ENCODE measurements at places on chromosomes 2 and 18. TPM values are rescaled to one million over a fixed set of nuclear protein-coding genes. Genes with fewer than 3 reads are reported as not detected.
A peak's percentile ranks its signal among the peaks of the same experiment; 100 is the strongest.

SRD5A2 gene
- total RNA-seq: not detected

DOCK10 gene
- 2.0 TPM for total RNA-seq

MSTN gene
- 0.12 TPM for total RNA-seq

PARD6G gene
- 2.8 TPM for total RNA-seq

RAB17 gene
- 1.0 TPM for total RNA-seq

RESP18 gene
- total RNA-seq: not detected

DNA sequence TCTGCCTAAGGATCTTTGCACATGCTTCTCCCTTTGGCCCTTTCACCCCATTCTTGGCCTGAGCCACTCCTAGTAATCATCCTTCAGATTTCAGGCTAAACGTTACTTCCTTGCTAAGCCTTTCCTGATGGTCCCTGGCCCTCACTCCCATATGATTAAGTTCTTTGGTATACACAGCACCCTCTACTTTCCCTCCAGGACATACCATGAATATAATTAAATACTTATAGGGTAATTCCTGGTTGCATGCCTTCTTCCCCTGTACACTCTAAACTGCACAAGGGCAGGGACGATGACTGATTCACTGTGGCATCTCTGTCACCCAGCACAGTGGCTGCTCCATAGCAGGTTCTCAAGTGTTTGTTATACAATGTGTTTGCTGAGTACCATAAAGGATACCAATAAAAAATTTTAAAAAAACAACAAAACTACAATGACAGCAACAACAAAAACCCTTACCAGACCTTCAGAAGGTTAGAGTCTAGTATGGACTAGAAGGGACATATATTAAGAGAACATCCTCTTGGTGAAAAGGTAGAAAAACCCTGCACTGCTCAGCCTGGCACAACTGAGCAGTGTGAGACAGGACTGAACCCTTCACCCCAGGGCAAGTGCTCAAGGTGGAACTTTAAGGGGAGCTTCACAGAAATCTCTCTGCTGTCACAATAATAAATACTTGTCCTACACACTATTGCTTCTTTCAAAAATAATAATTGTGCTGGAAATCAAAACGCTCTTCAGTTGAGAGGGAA lies 76.2 kb downstream of the AAK1 start:
- no peak overlapping the region for H3K27ac ChIP-seq
- H3K27me3 ChIP-seq: no peaks in the 10 kb centered on the region
- no peak overlapping the region for H3K4me3 ChIP-seq
- H3K36me3 ChIP-seq: no peaks in the 10 kb centered on the region
- DNase-seq: no peak

DNA sequence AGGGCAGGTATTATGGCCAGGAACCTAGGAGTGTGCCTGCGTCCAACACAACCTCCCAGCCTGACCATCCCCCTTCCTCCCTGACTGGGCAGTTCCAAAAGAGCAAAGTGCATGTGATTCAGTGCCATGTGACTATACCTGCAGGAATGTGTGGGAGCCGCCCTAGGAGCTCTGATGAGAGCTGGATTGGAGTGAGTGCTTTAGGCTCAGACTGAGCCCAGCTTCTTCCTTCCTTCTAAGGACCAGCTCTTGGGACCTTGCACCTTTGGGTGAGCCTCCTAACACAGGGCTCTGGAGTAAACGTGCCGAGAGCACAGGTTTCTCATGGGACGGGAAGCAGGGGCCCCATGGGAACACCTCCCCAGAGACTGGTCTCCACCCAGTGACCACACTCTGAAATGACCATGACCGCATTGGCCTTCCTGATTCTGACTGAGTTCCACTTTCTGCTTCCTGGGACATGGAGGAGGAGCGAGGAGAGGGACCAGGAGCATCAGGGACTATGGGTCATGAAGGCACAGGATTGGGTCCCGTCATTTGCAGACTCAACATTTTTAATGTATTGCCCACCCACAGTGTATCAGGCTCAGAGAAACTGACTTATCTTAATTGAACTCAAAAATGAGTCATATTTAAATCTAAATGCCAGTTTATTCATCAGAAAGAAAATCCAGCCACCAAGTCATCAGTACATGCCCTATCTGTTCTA lies 87.8 kb upstream of the BCL2L11 start:
- no peaks in the 10 kb centered on the region for H3K27me3 ChIP-seq
- H3K4me1 ChIP-seq: peaks cover 22% of the 10 kb centered on the region
- H3K36me3 ChIP-seq: no peaks in the 10 kb centered on the region
- peak; percentile 55 for DNase-seq
- no peak overlapping the region for H3K27ac ChIP-seq
- H3K4me3 ChIP-seq: no peak overlapping the region

GRCh38 chr2:11692966-11693521 lies 23.0 kb upstream of the NTSR2 start:
- H3K4me1 ChIP-seq: peaks cover 34% of the 10 kb centered on the region
- peak; percentile 78 for DNase-seq
- H3K4me3 ChIP-seq: no peak overlapping the region
- H3K27me3 ChIP-seq: no peaks in the 10 kb centered on the region
- no peaks in the 10 kb centered on the region for H3K36me3 ChIP-seq

- no peaks in the 10 kb centered on the region for H3K36me3 ChIP-seq
- no peaks in the 10 kb centered on the region for H3K4me1 ChIP-seq
- H3K27ac ChIP-seq: no peak overlapping the region
Observed at GRCh38 chr2:42769583-42770287, 5.8 kb upstream of the OXER1 start.

- peak overlapping the region; percentile 87 for H3K27ac ChIP-seq
- H3K27me3 ChIP-seq: no peaks in the 10 kb centered on the region
Observed at GRCh38 chr18:58549814-58550339, 79.0 kb downstream of the ALPK2 start.

- H3K4me3 ChIP-seq: no peak overlapping the region
- H3K4me1 ChIP-seq: peaks cover 12% of the 10 kb centered on the region
- no peak overlapping the region for H3K27ac ChIP-seq
- H3K36me3 ChIP-seq: no peaks in the 10 kb centered on the region
Observed at GRCh38 chr2:236158969-236159777, 9.0 kb downstream of the GBX2 start.

GRCh38 chr2:120620025-120620793 lies 115.5 kb upstream of the GLI2 start:
- H3K27me3 ChIP-seq: no peaks in the 10 kb centered on the region
- H3K36me3 ChIP-seq: no peaks in the 10 kb centered on the region
- no peak overlapping the region for H3K27ac ChIP-seq
- no peak for DNase-seq

- H3K4me3 ChIP-seq: no peak overlapping the region
- DNase-seq: no peak
- H3K27me3 ChIP-seq: no peaks in the 10 kb centered on the region
- no peaks in the 10 kb centered on the region for H3K36me3 ChIP-seq
Observed at GRCh38 chr2:137202318-137202717, 437.0 kb downstream of the THSD7B start.

- no peaks in the 10 kb centered on the region for H3K4me1 ChIP-seq
- no peaks in the 10 kb centered on the region for H3K36me3 ChIP-seq
- DNase-seq: no peak
- no peak overlapping the region for H3K4me3 ChIP-seq
- H3K27ac ChIP-seq: no peak overlapping the region
Observed at GRCh38 chr2:1951586-1951985, 207.3 kb upstream of the PXDN start.

DNA sequence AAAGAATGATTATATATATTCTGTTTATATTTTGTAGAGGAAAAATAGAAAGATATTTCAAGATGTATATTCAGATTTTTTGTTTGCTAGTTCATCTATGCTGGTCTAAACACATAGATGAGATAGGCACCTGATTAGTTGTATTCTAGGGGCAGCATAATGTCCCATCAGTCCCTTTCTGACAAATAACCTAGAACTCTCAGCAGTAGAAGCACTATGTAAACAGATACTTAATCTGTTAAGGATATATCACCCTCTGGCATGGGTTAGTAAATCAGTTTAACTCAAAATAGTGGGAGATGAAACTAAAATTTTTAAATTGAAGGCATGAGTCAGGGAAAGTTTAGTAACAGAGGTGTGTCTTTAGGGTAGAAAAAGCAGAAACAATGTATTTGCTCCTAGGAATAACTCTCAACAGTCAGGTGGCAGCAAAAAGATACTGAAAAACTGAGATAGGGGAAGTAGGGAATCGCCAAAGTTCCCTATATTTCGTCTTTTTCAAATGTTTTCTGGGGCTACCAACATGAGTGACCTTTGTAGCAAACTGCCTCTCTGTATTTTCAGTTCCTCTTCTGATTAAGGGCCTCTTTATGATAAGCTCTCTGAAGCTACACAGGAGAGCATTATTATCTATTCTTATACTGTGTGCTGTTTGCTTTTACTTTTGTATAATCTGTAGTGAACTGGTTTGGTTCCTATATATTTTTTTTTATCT lies 5.7 kb downstream of the PPP1R1C start:
- no peaks in the 10 kb centered on the region for H3K36me3 ChIP-seq
- no peak overlapping the region for H3K4me3 ChIP-seq

GRCh38 chr2:69122271-69122670 lies 109.3 kb downstream of the ANTXR1 start:
- H3K36me3 ChIP-seq: no peaks in the 10 kb centered on the region
- DNase-seq: no peak
- no peak overlapping the region for H3K4me3 ChIP-seq

DNA sequence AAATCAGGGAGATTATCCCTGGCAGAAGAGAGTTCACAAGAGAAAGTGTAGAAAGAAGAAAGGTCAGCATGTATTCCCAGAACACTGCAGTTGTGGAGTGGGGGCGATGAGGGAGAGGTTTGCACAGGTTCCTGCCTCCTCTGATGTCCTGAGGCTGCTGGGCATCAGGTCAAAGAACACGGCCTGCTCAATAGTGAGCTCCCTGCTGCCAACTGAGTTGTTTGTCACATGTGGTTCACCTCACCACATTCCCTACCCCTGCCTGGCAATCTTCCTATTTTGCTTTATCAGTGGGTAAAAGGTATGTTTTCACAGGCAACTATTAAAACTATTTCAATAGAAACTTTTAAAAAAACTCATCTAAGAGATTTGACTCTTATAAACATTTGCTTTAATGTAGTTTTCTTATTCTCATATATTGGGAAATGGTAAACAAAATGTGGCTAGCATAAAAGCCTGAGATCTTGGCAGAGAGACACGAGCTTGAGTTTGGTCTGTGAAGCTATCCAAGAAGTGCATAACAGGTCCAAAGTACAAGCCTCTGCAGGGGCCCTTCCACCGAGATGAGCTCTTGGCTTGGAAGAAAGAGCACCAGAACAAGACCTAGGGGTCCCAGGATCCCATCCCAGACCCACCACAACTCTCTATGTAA lies 123.9 kb upstream of the SRD5A2 start:
- no peak overlapping the region for H3K4me3 ChIP-seq
- no peaks in the 10 kb centered on the region for H3K27me3 ChIP-seq
- no peaks in the 10 kb centered on the region for H3K4me1 ChIP-seq
- H3K27ac ChIP-seq: no peak overlapping the region

DNA sequence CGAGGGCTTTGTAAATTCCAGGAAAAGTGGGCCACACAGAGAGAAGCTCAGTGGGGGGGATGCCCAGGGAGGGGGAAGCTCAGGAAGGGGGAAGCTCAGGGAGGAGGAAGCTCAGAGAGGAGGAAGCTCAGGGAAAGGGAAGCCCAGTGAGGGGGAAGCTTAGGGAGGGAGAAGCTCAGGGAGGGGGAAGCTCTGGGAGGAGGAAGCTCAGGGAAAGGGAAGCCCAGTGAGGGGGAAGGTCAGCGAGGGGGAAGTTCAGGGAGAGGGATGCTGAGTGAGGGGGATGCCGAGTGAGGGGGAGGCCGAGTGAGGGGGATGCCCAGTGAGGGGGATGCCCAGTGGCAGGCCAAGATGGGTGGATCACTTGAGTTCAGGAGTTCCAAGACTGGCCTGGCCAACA lies 821 bp upstream of the CHRNG start:
- no peak for DNase-seq
- H3K4me1 ChIP-seq: no peaks in the 10 kb centered on the region
- no peaks in the 10 kb centered on the region for H3K27me3 ChIP-seq

DNA sequence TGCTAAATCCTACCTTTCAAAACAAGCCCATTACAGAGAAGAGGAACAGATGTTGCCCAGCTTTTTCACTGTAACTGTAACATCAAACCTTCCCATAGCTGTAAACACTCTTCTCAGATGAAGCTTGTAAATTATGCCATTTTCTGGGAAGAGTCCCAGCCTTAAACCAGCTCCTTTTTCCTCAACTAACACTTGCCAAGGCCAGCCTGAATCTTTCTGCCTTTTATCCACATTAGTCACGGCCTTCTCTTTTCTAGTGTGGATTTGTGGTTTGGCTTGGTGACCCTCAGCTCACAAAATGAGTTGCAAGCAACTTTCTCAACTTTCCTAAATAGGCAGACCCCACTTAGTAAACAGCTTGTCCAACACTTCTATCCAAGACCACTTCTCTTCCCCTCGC lies 90.2 kb downstream of the CABLES1 start:
- peaks cover 58% of the 10 kb centered on the region for H3K4me1 ChIP-seq
- DNase-seq: no peak
- H3K36me3 ChIP-seq: no peaks in the 10 kb centered on the region
- H3K4me3 ChIP-seq: no peak overlapping the region

- H3K36me3 ChIP-seq: no peaks in the 10 kb centered on the region
- H3K27ac ChIP-seq: no peak overlapping the region
- H3K4me3 ChIP-seq: no peak overlapping the region
- no peaks in the 10 kb centered on the region for H3K27me3 ChIP-seq
Observed at GRCh38 chr2:239598732-239599090, 197.9 kb upstream of the HDAC4 start.

DNA sequence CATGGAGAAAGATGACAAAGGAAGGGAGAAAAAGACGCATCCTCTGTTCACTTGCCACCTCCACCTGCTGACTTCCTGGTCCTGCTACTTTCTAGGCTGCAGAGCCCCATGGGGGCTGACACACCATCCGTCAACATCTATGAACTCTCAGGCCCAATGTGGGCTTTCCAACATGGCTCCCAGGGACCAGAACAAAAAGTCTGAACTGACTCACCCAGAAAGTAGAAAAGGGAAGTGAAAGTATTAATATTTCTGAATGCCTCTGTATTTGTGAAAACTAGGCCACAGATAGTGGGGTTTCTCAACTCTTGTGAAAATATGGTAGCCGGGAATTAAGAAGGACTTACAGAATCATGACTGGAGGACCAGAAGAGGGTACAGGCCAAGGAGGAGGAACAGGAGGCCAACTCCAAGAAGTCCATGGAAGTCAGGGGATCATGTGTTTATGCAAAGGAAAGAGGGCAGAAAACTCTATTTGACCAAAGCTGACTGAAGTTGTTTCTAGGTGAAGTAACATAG lies 123.1 kb upstream of the CAB39 start:
- no peak for DNase-seq
- no peak overlapping the region for H3K27ac ChIP-seq
- H3K27me3 ChIP-seq: no peaks in the 10 kb centered on the region
- no peaks in the 10 kb centered on the region for H3K4me1 ChIP-seq
- no peak overlapping the region for H3K4me3 ChIP-seq
